Endothelial cell of umbilical vein (primary cell): ENCODE measurements at places on chromosomes 16 and 17. TPM values are rescaled to one million over a fixed set of nuclear protein-coding genes. Genes with fewer than 3 reads are reported as not detected.

CBX2 gene
- polyA plus RNA-seq, result 10.5 and 12.6 TPM in 2 replicates

RNF40 gene
- polyA plus RNA-seq, result 60.5 and 67.6 TPM in 2 replicates

CAPN15 gene
- polyA plus RNA-seq, result 33.9 and 48.6 TPM in 2 replicates

KRT9 gene
- polyA plus RNA-seq, result not detected in 2 replicates

KRT12 gene
- not detected in 2 replicates for polyA plus RNA-seq

KRTAP3-1 gene
- not detected in 2 replicates for polyA plus RNA-seq

TNFRSF17 gene
- not detected in 2 replicates for polyA plus RNA-seq

ANKRD40CL gene
- not detected in 2 replicates for polyA plus RNA-seq

WFIKKN2 gene
- 0.03 TPM in 1 of 2 replicates, not detected in the other for polyA plus RNA-seq

PER1 gene
- 12.1 and 13.6 TPM in 2 replicates for polyA plus RNA-seq

FOXJ1 gene
- polyA plus RNA-seq, result not detected in 2 replicates

KRTAP4-3 gene
- not detected in 2 replicates for polyA plus RNA-seq

CDYL2 gene
- 4.6 and 7.1 TPM in 2 replicates for polyA plus RNA-seq

CD300LF gene
- polyA plus RNA-seq, result not detected in 2 replicates

LRRC46 gene
- polyA plus RNA-seq, result 0.13 and 0.36 TPM in 2 replicates

MTSS2 gene
- polyA plus RNA-seq, result 38.4 and 41.3 TPM in 2 replicates

GRB7 gene
- polyA plus RNA-seq, result 0.04 and 0.06 TPM in 2 replicates

NPW gene
- polyA plus RNA-seq, result 0.84 and 1.8 TPM in 2 replicates

ACSM3 gene
- 23.7 and 33.2 TPM in 2 replicates for polyA plus RNA-seq

ARL4D gene
- polyA plus RNA-seq, result 3.8 and 5.3 TPM in 2 replicates

CDK10 gene
- 74.5 and 83.8 TPM in 2 replicates for polyA plus RNA-seq

BRICD5 gene
- polyA plus RNA-seq, result 5.6 and 9.3 TPM in 2 replicates

INCA1 gene
- 0.99 and 1.0 TPM in 2 replicates for polyA plus RNA-seq

PLD6 gene
- polyA plus RNA-seq, result 2.9 and 3.5 TPM in 2 replicates

CDK5RAP3 gene
- polyA plus RNA-seq, result 128 and 139 TPM in 2 replicates

AXIN1 gene
- polyA plus RNA-seq, result 8.0 and 8.3 TPM in 2 replicates

SLC35G6 gene
- not detected in 2 replicates for polyA plus RNA-seq
